ENCODE measurements at places on chromosomes 2 and 18. TPM values are rescaled to one million over a fixed set of nuclear protein-coding genes. Genes with fewer than 3 reads are reported as not detected.

- no peaks in the 10 kb centered on the region for H3K36me3 ChIP-seq
- H3K4me1 ChIP-seq = no peaks in the 10 kb centered on the region
- H3K27me3 ChIP-seq = no peaks in the 10 kb centered on the region
- no peak for DNase-seq
- H3K4me3 ChIP-seq = no peak overlapping the region
These were observed 427.1 kb downstream of the RND3 start for GRCh38 chr2:150060341-150060740.

DNA sequence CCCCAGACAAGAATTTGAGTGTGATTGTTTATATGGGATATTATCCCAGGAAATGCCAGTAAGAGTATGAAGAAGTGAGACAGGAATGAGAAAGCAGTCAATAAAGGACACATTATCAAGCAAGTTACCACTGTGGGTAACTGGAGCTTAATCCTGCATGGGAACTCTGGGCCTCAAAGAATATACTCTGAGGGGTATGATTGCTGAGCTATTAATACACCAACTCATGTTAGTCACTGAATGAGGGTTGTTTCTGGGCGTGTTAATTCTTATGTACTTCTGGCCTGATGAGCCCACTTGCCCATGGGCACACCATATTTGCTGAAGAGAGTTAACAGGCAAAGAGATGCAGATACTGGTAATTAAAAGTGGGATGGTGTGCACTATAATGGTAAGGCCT is 26.6 kb upstream of the PAIP2B start:
- DNase-seq = no peak
- no peak overlapping the region for H3K4me3 ChIP-seq
- peaks cover 42% of the 10 kb centered on the region for H3K27me3 ChIP-seq
- no peaks in the 10 kb centered on the region for H3K4me1 ChIP-seq
- no peak overlapping the region for H3K27ac ChIP-seq
- H3K36me3 ChIP-seq = no peaks in the 10 kb centered on the region

- H3K36me3 ChIP-seq = no peaks in the 10 kb centered on the region
- no peak overlapping the region for H3K27ac ChIP-seq
- H3K4me3 ChIP-seq = no peak overlapping the region
- DNase-seq = no peak
These were observed 121.4 kb downstream of the ANTXR1 start for GRCh38 chr2:69134306-69134945.

The ALKAL2 gene
- not detected for total RNA-seq

The LGALSL gene
- 1.3 TPM for total RNA-seq

GRCh38 chr2:116988303-116988702 is 826.2 kb upstream of the DDX18 start:
- no peaks in the 10 kb centered on the region for H3K4me1 ChIP-seq
- no peak overlapping the region for H3K27ac ChIP-seq
- DNase-seq = no peak

Data from activated CD8-positive, alpha-beta memory T cell treated with anti-CD3 and anti-CD28 coated beads, Interleukin-2, amount 10 ng/mL, durations not matched to agents 7 days and 5 days (primary cell).